Activated naive CD4-positive, alpha-beta T cell treated with anti-CD3 and anti-CD28 coated beads, Interleukin-2, amount 50 U/mL, for 16 hours (primary cell): ENCODE measurements at places on chromosomes 7 and 10.

DNA sequence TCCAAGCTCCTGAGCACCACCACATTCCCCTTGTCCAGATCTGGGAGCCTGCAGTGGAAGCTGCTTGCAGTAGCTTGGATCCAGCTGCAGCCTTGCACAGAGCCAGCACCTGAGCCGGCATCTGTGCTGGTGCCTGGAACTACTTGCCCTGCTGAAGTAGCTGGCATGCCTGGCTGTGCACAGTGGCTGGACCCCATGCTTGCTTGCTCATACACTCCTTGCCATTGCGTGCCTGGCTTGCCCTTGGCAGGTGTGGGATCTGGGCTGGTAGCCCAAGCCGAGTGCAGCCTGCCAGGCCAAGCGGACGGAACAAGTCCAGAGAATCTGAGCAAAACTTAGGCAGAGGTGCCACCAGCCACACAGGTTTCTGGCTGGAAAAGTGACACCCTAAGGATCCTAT is 759.9 kb downstream of the IPMK start:
- no peak for DNase-seq

- no peak for DNase-seq
These were observed 230.4 kb downstream of the TNS3 start for GRCh38 chr7:47351233-47352154.

GRCh38 chr7:108459922-108460551 is 3.8 kb upstream of the NRCAM start:
- DNase-seq = no peak

- no peak for DNase-seq
These were observed 29.7 kb downstream of the UNC5B start for GRCh38 chr10:71241830-71242621.

DNA sequence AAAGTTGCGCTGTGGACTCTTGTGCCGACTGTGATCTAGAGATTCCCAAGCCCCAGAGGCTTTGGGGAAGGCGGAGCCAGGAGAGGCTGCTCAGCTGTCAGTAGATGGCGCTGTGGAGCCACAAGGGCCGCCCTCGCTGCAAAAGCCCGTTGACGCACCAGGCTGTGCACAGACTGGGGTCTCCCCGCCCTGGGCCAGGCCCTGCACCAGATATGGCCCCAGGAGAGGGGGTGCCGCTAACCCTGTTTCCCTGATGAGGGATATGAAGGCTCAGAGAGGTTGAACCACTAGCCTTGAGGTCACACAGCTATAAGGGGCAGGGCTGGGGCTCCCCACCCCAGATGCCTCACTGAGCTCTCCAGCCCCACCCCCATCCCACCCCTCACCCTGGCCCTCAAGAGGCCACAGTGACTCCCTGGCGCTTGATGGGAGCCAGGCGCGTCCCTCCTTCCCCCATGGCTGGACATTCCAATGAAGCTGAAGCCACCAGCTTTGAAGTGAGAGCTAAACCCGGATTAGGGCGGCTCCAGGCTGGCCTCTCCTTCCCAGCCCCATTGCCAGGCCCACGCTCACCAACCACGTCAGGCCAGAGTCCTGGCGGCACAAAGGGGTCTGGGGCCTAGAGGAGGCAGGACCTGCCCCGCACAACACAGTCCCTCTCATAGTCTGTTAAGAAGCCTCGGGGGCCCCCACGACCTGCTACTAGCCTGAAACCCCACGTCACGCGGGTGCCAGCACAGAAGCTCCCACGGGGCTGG is 26.4 kb downstream of the MYL10 start:
- DNase-seq = peak; percentile 70

- DNase-seq = no peak
These were observed 98.6 kb upstream of the PRPS1L1 start for GRCh38 chr7:18126281-18126680.

- DNase-seq = no peak
These were observed 103.8 kb downstream of the ATE1 start for GRCh38 chr10:121823993-121824463.

- peak; percentile 37 for DNase-seq
These were observed 62.1 kb downstream of the SDHAF3 start for GRCh38 chr7:97179454-97180104.

- peak; percentile 13 for DNase-seq
These were observed at the start of gene CTTNBP2 for GRCh38 chr7:117873310-117874190. Gene CTTNBP2 (minus strand): TSS chr7:117873441. CDS start chr7:117873415, 26 bp downstream.

- no peak for DNase-seq
These were observed 161.4 kb downstream of the PLXNA4 start for GRCh38 chr7:132414857-132415256.

DNA sequence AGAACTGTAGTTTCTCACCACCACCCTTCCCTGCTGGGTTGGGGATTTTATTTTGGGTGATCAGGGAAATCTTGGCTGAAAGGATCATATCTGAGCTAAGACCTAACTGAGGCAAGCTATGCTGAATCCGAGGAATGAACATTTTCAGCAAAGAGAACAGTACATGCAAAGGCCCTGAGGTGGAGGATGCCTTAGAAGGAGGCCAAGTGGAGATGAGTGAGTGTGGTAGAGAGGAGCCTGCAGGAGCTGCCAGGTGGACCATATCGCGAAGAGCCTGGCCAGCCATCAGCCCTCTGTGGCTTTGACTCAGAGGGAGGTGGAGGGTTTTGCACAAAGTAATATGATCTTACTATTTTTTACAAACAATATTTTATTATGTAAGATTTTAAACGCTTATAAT is 1.6 kb upstream of the RASGEF1A start:
- no peak for DNase-seq

DNA sequence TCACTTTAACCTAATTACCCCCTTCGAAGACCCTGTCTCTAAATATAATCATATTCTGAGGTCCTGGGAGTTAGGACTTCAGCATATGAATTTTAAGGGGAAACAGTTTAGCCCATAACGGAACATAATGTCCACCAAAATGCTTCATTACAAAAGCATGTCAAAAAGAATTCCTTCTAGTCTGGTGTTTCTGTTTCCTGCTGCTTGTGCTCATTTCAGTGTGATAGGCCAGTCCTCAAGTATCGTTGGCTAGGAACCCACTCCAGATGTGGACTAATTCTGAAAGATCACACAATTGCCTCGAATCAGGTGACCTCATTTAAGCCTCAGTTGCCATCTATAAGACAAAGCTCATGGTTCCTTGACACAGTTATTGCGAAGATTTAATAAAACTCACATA is 29.6 kb downstream of the INPP5F start:
- DNase-seq = no peak

DNA sequence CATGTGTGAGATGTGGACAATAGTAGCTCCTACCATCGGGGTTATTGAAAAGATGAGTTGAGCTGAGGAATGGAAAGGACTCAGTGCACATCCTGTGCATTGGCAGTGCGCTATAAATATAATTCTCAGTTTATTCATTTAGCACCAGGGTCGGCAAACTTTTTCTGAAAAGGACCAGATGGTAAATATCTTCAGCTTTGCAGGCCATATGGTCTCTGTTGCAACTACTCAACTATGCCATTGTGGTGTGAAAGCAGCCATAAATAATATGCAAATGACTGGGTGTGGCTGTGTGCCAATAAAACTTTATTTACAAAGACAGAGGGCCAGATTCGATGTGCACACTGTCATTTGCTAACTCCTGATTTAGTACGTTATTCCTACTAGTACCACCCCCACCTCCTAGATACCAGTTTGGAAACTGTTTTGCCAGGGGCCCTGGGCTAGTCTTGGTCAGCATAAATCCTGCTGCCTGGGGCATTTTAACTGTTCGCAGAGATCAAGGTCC is 422.9 kb upstream of the MKI67 start:
- DNase-seq = no peak

- DNase-seq = no peak
These were observed 181.2 kb downstream of the TWIST1 start for GRCh38 chr7:18936265-18936664.

DNA sequence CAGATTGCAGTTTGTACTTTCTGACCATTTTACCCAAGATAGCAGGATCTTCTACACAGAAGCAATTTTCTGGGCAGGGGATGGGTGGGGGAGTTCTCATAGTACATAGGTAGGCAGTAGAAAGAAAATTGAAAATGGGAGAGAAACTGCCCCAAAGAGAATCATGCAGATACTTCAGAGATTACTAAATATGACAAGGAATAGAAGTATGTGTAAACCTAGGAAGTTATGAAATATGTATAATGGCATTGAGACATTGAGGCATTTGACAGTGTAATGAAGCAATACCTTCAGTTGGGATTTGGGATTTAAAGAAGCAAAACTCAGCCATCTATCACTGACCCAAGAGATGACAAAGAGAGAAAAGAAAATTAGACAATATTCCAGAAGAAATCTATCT is 233.0 kb downstream of the PTN start:
- no peak for DNase-seq

GRCh38 chr10:80133206-80133605 is 676 bp downstream of the PLAC9 start:
- DNase-seq = no peak

DNA sequence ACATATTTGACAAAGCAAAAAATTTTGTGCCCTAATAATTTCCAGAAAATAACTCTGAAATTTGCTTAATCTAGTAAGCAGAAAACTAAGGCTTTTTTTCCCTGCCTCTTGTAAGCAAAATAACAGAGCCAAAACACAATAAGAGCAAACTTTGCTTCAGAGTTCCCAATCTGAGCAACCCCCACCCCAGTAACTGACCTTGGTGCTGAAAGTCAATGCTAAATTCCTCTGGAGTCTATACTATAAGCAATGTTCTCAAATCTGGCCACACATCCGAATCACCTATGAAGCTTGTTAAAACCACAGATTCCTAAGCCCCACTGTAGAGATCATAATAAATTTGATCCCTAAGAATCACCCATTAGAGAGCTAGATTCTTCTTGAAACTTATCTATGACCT is 150.5 kb downstream of the ELAPOR2 start:
- no peak for DNase-seq

GRCh38 chr10:88253-88652 is 39.2 kb upstream of the TUBB8 start:
- no peak for DNase-seq

DNA sequence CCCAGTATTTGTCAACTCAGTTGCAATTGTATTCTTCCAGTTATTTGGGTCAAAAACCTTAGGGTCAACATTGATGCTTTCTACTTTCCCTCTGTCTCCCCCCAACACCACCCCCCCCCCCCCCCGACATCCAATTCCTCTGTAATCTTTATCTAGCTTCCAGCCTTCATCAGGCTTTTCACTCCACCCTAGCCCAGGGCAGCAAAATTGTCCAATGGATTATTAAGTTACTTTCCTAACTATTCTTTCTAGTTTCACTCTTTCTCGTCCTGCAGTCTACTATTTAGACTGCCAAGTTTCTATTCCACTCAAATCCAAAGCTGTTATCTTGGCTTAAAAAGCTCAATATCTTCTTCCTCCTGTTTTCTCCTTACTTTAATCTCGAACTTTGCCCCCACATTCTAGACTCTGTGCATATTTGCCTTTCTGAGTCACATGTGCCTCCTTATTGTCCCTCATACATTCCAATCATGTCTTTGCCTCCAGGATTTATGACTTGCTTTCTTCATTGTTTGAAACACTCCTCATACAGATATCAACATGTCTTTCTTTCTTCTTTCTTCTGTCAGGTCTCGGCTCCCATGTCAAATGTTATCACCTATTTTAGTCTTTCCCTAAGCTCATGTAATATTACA is 196.6 kb upstream of the TMEM196 start:
- no peak for DNase-seq

- no peak for DNase-seq
These were observed 381.8 kb upstream of the NFE2L3 start for GRCh38 chr7:25770235-25770634.

DNA sequence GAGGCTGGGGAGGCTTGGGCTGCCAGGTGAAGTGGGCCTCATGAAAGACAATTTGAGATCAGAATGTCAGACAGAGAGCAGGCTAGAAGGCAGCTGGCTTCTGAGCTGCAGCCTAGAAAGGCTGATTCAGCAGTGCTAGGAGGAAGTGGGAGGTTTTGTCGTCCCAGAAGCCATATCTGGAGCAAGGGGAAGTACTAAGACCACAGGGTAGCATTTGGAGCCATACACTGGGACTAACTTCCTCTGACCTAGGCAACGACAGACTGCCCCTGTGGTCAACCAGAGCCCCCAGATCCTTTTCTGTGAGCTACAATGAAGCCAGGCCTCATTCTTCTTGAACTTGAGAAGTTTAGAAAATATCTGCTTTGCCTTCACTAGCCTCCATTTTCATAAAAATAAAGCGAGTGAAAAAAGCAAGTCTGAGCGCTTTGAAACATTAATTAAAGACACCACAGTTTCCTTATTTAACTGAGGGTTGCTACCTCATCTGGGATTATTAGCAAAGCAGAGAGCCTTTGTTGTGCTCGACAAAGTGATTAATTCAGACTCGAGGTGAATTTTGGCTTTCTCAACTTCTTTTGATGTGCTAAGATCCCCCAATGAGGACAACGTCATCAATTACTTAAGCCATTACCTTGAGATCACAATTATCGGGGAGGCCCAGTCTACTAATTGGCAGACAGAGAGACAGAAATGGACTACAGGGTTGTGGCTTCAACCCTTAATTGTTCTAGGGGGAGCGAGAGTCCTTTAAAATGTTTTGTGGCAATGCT is 26.6 kb downstream of the TBXAS1 start:
- DNase-seq = no peak

- DNase-seq = no peak
These were observed 120.9 kb upstream of the TMEM106B start for GRCh38 chr7:12089951-12090756.

DNA sequence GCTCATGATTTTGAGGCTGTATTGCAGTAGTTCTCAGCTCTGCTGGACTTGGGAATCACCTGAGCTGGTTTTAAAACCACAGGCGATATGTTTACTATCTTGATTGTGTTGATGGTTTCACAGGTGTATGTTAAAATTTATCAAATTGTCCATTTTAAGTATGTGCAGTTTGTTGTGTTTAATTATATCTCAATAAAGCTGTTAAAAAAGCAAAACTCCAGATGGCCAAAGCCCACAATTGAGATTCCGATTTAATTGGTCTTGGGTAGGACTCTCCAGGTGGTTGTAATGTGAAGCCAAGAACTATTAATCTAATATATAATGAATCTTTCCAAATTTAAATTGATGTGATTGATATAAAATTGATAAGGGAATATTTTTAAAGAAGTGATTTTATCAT is 48.6 kb downstream of the NRCAM start:
- DNase-seq = no peak

DNA sequence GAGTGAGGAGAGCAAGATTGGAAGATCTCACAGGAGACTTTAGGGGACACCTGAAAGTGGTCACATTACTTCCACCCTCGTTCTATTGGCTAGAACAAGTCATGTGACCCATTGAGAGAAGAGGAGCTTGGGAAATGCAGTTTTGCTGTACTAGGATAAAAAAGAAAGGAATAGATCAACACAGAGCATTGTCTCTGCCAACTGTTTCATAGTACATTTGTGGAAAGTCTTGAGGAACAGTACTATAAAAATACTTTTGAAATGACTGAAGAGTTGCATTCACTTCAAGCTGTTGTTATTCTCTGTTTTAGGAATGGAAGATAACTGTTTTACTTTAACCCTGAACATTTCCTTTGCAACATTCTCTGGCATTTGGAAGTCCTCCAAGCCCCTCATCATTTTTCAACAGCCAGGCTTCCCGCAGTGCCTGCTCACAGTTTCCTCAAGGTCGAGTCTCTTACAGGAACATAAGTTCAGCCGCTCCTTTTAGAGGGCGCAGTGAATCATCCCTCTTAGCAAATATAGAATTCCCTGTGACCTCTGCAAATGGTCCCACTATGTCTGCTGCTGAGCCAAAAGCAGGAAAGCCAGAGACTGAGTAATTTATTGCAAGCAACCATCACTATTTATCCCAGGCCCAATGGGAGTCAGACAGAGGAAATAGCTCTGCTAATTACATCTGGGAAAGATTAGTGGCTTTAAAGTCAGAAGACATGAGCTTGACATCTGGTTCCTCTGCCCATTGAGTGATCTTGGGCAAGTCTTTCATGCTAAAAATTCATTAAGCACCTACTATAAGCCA is 40.7 kb downstream of the MRPL32 start:
- no peak for DNase-seq
